GM10248 (cell line): ENCODE measurements at places on chromosomes 5 and 9.

DNA sequence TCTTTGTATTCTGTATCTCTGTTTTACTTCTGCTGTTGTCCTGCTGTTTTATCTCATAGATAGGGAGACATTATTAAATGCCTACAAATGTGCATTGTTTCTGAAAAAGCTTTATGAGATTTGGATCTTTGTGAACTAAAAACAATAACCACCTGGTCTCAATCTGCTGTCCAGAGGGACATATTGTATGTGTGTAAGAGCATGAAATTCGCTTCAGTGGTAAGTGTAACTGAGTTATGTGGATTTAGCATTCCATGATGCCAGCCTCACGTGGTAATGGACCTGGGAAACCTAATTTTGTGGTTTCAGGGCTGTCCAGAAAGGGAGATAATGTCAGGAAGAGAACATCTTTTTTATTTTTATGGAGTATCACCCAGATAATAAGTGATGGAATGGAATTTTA, 119.3 kb downstream of the GDNF start:
- no peak for DNase-seq

DNA sequence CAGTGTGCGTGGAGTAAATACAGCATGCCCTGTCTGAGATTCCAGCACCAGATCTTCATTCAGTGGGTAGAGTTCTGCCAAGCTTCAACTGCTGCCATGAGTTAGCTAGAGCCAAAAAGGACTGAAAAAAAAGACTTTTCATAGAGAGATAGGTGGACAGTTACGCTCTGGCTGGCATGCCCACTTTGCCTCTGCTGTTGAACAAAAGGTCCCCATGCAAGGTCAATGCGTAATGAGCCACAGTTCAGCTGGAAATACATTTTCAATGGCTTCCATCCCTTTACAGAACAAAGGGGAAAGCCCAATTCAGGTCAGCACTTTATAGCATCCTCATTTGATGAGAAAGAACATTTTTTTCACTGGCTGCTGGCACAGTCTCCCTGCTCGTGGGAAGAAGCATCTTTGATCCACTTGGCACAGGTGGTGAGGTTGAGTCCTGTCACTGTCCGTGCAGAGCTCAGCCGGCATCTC, 86.9 kb upstream of the ERCC6L2 start:
- no peak for DNase-seq

DNA sequence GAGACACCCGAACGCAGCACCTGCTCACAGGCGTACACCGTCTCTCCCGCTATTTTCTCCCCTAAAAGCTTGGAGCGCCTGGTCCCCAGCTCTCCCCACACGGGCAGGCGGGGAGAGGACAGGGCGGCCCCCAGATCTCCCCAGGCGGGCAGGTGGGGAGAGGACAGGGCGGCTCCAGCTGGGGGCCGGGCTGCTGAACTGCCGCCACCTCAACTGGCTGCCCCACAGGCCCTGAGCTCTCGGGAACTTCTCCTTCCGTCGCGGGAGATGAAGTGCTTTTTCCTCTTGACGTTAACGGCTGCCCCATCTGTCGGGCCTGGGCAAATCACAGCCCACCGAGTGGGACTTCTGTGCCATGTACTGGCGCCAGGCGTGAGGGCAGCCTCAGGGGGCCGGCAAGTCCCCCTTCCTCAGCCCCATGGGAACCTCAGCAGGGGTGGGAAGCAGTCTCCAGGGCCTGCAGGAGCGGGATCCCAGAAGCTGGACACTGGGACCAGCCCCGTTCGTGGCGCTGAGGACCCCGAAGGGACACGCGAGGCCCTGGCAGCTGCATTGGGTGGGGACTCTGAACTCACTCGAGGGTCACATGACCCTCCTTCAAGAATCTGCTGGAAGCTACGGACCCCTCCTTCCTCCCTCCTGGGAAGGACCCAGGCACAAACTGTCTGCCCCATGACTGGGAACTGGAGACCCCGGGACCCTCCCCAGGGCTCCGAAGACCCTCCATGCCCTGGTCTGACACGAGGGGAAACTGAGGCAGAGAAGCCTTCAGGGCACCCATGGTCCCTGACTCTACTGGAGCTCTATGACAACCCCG, 5.7 kb upstream of the EGFL7 start:
- DNase-seq: no peak

GRCh38 chr5:2993771-2994170, 242.3 kb upstream of the IRX2 start:
- DNase-seq: no peak

DNA sequence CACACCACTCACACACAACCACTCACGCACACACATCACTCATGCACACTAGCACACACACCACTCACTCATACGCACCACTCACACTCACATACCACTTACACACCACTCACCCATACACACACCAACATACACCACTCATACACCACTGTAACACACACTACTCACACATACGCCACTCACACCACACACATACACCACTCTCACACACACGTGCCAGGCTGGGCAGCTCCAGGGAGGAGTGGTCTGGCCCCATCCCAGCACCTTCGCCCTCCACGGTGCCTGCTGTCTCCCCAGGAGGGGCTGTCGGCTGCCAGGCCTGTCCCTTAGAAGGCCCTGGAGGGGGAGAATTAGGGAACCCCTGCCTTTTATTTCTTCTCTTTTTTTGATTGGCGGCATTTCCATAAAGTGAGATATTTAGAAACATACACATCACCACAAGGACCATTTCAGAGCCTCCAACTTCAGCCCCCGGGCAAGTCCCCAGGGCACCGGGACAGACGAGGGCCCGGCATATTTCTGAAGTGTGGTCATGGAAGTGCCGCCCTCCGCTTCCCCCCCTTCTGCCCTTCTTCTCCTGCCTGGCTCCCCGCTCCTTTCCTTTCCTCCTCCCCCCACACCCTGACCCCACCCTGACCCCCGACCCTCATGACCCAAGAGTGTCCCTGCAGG, 6.3 kb upstream of the ASB6 start:
- DNase-seq: no peak

DNA sequence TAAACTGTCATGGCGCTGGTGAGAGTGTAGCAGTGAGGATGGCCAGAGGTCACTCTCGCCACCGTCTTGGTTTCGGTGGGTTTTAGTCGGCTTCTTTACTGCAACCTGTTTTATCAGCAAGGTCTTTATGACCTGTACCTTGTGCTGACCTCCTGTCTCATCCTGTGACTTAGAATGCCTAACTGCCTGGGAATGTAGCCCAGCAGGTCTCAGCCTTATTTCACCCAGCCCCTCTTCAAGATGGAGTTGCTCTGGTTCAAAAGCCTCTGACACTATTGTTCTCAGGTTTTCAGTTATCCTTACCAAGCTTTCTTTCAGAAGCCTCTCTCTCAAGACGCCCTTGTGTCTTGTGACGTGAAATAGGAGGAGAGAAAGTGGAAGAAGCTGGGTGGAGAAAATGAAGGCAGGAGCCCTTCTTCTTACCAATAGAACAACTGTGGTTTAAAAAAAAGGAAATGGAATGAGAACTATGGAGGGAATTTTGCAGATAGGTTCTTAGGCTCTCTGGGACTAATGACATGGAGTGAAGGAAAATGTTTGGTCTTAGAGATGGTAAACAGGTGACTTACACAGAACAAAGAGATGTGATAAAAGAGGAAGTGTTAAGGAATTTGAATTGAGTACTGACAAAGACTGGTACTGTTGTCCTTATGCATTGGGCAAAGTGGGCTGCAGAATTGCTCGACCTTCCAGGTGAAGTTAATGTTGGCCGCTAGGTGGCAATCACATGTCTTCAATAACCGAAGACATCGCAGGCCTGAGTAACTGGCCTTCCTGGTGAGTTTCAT, 133.3 kb upstream of the RAI14 start:
- DNase-seq: peak; percentile 72
